Stimulated activated CD8-positive, alpha-beta memory T cell treated with anti-CD3 and anti-CD28 coated beads, Interleukin-4, amount 100 ng/mL, for 1 hour (primary cell): ENCODE measurements at places on chromosomes 4 and X.

- DNase-seq, result no peak
Observed at GRCh38 chr4:185404031-185404430, 7.4 kb downstream of the ANKRD37 start.

GRCh38 chr4:51942108-51942832 lies 77.9 kb downstream of the LRRC66 start:
- DNase-seq, result no peak

- no peak for DNase-seq
Observed at GRCh38 chr4:121114756-121115155, 42.4 kb upstream of the NDNF start.

DNA sequence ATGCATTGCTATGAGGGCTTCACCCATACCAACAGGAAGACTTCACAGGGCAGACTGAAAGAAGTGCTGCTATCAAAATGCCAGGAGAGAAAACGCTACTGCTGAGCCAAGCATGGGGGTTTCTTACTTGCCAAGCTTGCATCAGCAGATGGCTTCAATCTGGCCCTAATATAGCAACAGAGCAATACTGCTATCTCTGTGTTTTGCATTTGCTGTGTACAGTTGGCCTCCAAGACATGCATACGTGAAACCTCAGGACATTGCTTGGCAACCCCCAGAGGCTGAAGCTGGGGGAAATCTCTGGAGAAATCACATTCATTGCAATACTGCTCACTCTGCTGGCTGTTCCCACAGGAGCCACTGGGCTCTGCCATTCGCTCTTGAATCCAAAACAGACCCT lies 127.2 kb upstream of the GPC4 start:
- DNase-seq, result no peak
